Dermis microvascular lymphatic vessel endothelial cell (primary cell): ENCODE measurements at places on chromosomes 7 and 10. TPM values are rescaled to one million over a fixed set of nuclear protein-coding genes. Genes with fewer than 3 reads are reported as not detected.
A peak's percentile ranks its signal among the peaks of the same experiment; 100 is the strongest.

GRCh38 chr7:139913845-139914135, 84.7 kb downstream of the TBXAS1 start:
- no peak for DNase-seq

DNA sequence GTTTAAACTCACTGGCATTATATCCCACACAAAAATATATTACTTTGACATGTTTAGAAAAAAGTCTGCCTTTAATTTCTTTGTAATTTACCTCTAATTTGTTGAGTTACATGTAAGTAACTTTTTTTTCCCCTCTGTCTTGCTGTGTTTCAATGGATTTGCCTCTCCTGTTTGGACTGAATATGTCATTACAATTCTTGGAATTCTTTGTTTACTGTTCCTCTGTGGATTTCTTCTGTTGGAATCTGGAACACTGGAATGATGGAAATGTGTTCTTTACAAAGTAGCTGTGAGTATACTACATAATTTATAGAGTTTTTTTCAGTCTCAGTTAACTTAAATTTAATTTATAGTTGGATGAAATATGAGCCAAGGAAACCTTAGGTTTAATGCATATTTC, 30.4 kb downstream of the SEPTIN7 start:
- no peak for DNase-seq

DNA sequence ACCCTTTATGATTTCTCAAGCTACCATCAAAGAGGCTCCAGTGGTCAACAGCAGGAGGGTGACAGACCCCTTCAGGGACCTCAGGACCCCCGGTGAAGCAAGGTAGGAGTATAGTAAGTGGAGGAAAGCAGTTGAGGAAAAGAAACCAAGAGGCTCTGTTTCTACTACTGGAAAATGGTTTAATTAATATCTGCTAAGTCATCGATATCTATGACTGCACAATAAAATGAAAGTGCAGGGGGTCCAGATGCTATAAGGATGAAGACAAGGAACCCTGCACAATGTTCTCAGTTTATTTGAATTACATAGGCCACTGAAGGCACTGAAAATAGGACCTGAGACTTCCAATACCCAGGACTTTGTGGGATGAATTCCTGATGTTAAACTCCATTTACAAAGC, 23.7 kb downstream of the AMPH start:
- no peak for DNase-seq

DNA sequence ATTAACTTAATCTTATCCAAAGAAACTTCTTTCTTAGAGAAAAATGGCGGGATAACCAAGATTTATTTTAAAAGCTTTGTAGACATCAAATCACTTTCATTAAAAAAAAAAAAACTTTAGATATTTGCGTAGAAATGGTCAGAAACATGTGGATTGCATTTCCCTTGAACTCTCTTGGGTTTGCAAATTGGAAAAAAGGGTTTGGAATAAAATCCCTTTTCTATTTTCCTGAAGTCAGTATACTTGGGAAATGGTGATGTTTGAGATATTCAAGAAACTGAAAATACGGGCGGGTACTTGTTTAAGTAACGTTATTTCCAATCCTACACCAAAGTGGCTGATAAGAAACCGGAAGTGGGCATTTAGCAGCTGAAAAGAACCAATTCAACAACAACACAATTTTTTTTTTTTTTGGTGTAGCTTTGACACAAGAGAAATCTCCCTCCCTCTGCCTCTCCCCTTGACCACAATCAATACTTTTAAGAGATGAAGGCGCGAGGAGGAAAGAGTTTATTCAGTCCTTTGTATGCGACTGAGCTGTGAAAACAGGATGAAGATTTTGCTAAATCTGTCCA, 13.7 kb upstream of the GFRA1 start:
- no peak for DNase-seq

DNA sequence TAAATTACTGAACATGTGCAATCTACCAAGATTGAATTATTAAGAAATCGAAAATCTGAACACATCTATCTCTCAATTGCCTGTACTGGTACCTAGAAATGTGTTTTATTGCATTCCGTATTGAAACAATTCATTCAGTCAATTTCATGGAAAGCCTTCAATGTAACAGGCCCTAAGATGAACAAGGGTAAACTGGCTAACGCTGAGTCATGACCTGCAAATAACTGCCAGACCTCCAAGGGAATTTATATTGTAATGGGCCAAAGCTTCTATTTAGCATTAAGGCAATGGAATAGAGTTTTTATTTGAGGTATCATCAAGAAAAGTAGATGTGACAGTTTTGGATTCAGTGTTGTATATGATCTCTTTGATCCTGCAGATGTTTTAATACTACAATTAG, 49.9 kb upstream of the CD36 start:
- no peak for DNase-seq

DNA sequence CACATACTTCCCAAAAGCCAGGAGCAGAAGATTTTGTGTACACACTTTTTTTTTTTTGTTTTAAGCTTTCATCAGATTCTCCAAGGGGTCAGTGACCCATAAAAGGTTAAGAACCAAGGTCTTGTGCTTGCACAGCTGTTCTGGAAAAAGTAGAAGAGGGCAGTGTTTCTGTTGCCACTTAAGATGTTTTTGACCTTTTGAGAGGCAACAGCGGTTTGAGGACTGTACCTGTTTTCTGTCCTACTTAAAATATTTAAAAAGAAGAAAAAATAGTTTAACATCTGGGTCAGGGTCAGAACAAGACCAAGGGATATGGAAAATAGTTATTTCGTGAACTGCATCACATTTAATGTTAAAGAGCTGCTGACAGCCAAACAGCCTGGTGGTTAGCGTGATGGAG, 32.9 kb downstream of the AUTS2 start:
- no peak for DNase-seq

DNA sequence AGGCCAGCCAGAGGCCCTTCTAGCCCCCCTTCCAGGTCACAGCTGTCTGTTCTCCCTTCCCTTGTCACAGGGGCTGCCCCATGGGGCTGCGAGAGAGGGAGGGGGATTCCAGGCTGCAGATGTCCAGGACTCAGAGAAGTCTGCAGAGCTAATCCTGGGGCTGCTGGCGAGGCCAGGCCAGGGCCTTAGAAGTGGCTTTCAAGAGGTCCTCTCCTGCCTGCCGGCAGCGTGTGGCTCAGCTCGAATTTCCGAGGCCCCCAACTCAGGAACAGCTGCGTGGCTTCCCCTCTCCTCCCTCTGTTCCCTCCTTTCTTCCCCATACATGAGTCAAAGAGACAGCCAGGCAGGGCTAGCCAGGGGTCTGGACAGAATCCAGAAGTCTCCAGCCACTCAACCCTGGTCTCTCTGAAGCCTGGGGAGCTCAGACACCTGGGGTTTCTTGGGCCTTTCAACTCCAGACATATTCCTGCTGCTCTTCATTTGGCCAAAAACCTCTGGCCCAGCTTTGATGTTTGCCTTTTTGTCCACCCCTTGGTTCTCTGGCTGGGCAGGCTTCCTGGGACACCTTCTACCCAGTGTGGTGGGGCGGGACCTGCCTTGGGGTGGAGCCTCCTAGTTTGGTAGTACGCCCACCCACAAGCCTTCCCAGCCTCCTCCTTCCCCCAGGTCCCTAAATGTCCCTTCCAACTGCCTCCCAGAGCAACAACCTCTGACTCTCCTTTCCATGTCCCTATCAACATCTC, 21.8 kb upstream of the EIF5AL1 start:
- no peak for DNase-seq

- no peak for DNase-seq
Observed at GRCh38 chr7:23065974-23066373, 39.6 kb upstream of the KLHL7 start.

DNA sequence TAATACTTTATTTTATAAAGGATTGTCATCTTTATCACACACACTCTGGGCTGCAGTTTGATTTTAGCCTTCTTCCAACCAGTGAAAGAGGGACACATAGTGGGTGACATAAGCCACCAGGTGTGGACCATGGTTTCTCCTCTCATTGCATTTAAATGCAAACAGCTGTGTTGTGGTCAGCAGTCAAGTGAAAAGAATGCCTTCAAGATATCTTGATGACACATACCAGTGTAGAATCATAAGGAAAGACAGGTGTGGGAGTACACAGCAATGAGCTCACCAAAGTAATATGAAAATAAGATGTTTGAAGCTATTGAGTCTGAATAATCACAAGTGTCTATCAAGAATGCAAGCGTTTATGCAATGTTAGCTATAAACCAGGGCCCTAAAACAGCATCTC, 580.0 kb downstream of the XPNPEP1 start:
- no peak for DNase-seq

- no peak for DNase-seq
Observed at GRCh38 chr10:112855134-112855533, 94.9 kb upstream of the TCF7L2 start.

DNA sequence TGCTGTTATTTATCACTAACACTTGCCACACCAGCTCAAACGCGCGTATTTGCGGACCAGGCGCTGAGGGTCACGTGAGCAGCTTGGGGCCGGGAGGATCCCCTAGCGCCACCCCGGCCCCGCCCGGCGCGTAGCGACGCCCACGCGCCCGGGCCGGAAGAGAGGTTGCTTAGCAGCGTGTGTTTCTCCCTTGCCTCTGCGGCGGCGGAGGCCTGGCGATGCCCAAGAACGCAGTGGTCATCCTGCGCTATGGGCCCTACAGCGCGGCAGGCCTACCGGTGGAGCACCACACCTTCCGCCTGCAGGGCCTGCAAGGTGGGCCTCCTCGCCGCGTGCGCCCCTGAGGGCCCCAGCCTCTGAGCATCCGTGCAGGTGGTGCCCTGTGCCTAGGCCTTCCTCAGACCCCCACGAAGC, at the start of gene C10orf53:
Gene C10orf53 (plus strand): TSS at position 172 of the 414 bp plus-strand sequence. CDS start 47 bp downstream, at position 219.
- DNase-seq, result peak; percentile 14

GRCh38 chr10:13865758-13866491, 279.2 kb downstream of the PRPF18 start:
- DNase-seq, result peak; percentile 80

GRCh38 chr10:13221572-13221971, 12.6 kb downstream of the UCMA start:
- no peak for DNase-seq

GRCh38 chr10:60664859-60665258, 113.4 kb upstream of the CDK1 start:
- DNase-seq, result no peak

- DNase-seq, result peak; percentile 23
Observed at GRCh38 chr7:35537067-35538023, 157.6 kb downstream of the HERPUD2 start.

DNA sequence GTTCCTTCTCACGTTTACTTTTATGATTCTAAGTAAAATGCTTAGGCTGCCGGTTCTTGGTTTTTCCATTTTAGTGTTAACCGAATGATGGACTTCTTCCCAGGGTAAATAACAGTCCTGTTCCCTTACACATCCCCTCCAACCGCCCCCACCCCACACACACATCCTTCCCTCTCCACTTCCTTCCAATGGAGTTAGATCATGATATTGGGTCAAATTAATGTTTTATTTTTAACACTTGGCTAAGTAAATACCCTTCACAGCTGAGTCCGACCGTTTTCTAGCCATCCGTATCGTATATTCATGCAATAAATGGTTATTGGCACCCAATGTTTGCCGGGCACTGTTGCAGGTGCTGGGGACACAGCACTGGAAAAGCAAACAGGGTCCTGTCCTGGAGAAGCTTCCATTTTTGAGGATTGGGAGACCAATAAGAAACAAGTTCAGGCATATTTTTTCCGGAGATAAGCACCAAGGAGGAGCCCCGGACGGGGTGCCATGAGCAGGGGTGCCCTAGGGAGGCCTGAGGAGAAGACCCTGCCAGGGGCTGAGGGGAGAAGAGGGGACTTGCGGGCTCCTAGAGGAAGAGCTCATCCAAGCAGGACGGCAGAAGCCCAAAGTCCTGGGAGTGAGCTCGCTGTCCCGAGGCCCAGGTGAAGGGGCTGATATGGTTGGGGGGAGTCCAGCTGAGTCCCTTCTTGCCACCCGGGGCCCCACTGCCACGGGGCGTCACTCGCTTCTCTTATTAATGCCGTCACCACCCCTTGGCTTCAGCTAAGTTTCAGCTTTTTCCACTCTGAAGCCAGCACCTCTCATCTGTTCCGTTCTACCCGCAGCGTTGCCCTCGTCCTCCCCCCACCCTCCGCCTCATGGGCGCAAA, 126.0 kb upstream of the RET start:
- no peak for DNase-seq

DNA sequence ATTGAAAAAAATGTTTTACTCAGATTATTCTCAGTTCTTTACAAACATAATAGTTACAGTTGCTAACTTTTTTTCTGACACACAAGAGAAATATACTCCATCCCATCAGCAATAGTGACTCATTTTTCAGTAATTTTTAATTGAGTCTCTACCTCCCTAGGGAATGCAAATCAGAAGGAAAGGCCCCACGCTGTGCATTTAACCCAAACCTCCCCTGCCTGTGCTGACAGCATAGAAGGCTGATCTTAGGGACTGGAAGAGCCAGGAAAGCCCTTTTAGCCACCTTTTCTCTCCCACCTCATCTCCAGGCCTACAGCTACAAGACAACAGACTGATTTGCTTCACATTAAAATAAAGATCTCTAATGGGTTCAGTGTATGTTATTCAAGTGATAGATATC, 24.7 kb upstream of the PIK3CG start:
- DNase-seq, result no peak

- DNase-seq, result peak; percentile 26
Observed at GRCh38 chr7:140673063-140673773, 473 bp downstream of the ADCK2 start.

- DNase-seq, result no peak
Observed at GRCh38 chr10:24850727-24851296, 101.6 kb downstream of the PRTFDC1 start.

GRCh38 chr10:109427411-109427810, 495.9 kb downstream of the XPNPEP1 start:
- no peak for DNase-seq

- peak; percentile 82 for DNase-seq
Observed at GRCh38 chr7:66099551-66100407, 14.9 kb upstream of the CRCP start.

- DNase-seq, result no peak
Observed at GRCh38 chr7:106568680-106569499, 92.1 kb downstream of the CCDC71L start.

DNA sequence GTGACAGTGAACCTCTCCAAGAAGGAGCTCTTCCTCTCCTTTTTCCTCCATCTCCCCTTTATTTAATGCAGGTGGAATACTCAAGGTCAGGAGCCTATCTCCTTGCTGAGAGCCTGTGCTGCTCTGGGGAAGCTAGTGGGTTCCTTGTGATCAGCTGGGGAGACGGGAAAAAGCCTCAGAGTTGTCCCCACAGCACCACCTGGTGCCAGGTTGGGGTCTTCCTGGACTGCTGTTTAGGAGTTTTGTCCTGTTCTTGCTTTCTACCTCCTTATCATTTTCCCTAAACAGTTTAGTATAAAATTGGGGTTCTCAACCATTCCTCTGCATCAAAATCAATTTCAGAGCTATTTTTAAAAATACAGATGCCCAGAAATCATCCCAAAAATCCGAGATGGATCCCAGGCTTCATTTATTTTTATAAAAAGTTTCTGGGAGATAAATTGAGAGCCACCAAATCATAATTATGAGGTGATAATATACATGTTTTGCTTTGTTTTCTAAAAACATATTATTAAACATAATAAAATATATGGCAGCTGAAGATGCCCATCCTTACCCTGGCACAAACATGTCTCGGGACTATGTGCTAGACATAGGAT, 44.3 kb downstream of the MACC1 start:
- DNase-seq, result no peak

GRCh38 chr7:27575613-27576012, 87.1 kb downstream of the HIBADH start:
- peak; percentile 5 for DNase-seq

The RP9 gene
- 8.1 and 8.2 TPM in 2 replicates for total RNA-seq

The GNAT3 gene
- total RNA-seq, result not detected in 2 replicates

The VKORC1L1 gene
- total RNA-seq, result 16.6 and 22.9 TPM in 2 replicates

The SEMA3A gene
- 35.0 and 105 TPM in 2 replicates for total RNA-seq

The NAMPT gene
- 185 and 305 TPM in 2 replicates for total RNA-seq

The CCDC172 gene
- not detected in 2 replicates for total RNA-seq

The STEAP2 gene
- total RNA-seq, result 0.13 and 0.64 TPM in 2 replicates

The PHKG1 gene
- total RNA-seq, result 0.13 and 0.38 TPM in 2 replicates

The ADAM12 gene
- total RNA-seq, result 0.64 and 1.3 TPM in 2 replicates
